ENCODE measurements at places on chromosomes 3 and 15. TPM values are rescaled to one million over a fixed set of nuclear protein-coding genes. Genes with fewer than 3 reads are reported as not detected.

DNA sequence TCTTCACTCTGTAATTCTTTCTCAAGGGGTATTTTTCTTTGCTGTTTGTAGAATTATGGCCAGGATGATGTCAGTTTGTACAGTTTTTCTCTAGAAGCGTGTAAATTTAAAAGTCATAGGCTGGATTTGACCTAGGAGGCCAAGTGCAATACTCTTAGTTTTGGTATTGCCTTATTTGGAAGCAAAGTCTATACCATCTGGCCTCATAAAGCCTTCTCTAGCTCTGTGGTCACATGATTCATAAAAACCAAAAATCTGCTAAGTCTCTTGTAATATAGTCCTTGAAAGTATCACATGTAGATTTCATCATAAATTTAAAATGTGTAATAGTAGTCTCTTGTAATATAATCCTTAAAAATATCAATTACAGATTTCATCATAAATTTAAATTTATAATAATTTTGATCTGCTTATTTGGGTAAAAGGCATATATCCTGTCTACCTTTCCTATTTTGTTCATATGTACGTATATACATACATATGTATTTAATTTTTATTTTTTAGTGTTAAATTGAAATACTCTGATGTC lies 25.6 kb downstream of the TEX9 start:
- H3K27ac ChIP-seq, result no peak overlapping the region
- no peaks in the 10 kb centered on the region for H3K27me3 ChIP-seq
- H3K4me1 ChIP-seq, result no peaks in the 10 kb centered on the region

DNA sequence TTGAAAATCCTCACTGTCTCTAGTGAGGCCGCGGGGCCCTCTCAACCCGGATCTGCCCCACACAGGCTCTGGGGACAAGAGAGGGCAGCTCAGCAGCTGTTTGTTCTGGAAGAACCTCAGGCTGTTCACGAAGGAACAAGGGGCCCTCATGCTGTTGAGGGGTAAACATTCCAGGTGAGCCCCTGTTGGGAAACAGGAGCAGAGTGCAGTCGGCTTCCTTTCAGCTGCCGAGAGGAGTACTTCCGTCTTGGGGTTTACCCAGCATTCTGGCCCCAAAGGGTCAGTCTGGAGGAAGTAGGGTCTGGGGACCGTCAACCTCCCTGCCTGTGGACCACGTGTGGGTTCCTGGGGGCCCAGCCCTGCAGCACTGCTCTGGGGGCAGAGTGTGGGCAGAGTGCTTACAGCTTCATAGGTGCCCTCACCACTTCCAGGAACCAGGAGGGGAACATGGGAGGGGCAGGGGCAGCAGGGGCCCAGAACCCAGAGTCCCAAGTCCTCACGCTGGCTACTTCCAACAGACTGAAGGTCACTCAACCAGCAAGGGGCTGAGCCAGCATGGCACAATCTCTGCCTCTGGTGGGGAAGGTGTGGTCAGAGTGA lies 49.2 kb upstream of the CTSH start:
- peaks cover 20% of the 10 kb centered on the region for H3K4me1 ChIP-seq
- H3K27ac ChIP-seq, result no peak overlapping the region
- peaks cover 1% of the 10 kb centered on the region for H3K27me3 ChIP-seq

DNA sequence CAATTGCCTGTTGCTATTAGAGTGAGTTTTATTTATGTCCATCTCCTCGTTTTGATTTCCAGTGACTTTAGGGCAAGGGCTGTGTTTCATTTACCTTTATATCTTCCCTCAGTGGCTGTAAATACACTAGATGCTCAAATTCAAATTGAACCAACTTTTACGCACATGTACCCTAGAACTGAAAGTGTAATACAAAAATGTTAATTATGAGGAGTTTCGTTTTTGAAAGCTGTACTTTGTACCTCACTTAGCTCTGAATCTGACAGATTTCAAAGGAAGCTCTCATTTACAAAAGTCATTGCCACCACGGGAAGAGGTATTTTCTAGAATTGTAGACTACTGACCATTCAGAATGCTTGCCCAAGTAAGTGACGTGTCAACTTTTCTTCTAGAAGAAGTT lies 264.4 kb downstream of the MECOM start:
- no peaks in the 10 kb centered on the region for H3K36me3 ChIP-seq
- H3K4me1 ChIP-seq, result no peaks in the 10 kb centered on the region
- peaks cover 6% of the 10 kb centered on the region for H3K27me3 ChIP-seq
- H3K4me3 ChIP-seq, result no peak overlapping the region

DNA sequence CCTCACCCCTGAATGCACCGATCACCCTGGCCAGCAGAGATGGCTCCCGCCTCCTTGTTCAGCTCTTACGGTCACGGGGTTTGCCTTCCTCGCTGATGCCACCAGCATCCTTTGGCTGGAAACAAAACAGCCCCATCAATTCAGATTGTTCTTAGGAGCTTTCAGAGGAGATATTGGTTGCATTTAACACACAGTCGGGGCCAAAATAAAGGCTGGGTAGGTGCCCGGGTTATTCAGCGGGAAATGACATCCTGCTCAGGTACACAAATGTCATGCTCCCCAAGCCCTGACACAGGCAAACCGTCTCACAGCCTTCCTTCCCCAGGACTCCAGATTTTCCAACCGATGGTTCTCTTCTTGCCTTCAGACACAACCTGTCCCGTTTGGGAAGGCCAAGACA lies 62.4 kb upstream of the MEF2A start:
- no peaks in the 10 kb centered on the region for H3K27me3 ChIP-seq
- peaks cover 23% of the 10 kb centered on the region for H3K4me1 ChIP-seq
- no peak for DNase-seq
- no peaks in the 10 kb centered on the region for H3K36me3 ChIP-seq

SH2D7 gene
- not detected for total RNA-seq

C3orf49 gene
- total RNA-seq, result not detected

DNA sequence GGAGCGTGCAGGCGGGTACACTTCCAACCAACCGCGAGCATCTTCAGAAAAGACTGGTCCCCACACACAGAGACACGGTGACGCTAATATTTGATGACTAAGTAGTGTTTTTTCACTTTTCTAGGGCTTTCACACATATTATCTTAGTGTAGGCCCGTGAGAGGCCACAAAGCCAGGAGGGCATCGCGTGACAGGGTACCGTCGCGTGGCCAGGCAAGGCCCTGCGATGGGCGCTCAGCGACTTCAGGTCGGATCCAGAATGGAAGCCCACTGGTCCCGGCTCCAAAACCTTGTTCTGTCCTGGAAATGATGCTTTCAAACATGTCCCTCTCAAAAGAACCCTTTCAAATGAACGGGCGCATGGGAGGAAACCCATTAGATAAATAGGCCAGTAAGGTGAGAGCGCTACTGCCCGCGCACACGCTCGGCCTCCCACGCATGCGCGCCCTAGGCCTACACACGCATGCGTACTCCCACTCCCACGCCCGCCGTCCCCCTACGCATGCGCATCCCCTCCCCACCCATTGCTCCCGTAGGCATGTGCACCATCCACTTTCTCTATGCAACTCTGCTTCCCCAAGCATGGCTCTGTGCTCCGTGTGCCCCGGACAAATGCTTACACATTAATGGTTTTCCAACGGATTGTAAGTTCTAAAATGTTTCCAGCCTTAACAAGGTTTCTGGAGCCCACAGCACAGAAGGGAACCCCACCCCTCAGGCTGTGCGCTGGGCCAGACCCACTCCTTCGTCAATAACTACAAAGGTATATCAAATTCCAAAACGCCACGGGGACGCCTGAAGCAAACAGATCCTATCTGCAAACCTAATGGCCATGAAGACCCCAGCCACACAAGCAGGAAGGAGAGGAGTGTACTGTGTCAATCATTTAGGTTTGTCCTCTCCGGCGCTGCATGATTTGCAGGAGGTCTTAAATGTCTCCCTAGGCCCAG lies 72.1 kb downstream of the OCA2 start:
- DNase-seq, result no peak
- H3K27me3 ChIP-seq, result no peaks in the 10 kb centered on the region
- no peak overlapping the region for H3K27ac ChIP-seq

DNA sequence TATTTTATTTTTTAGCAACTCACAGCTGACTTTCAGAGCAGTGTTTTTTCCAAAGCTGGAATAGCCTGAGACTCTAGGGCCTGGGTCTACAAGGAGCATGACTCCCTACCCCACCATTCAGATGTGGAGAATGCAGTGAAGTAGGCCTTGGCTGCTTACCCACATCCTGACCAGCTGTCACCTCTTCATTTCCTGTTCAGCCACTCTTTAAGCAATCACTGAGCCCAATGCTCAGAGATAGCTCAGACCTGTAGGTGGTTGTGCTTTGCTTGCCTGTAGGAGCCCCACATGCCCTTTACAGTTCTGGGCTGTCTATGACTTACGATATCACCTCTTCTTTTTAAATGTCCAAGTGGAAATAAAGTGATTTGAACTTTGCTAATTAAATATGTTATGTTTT lies 148.1 kb downstream of the NEK11 start:
- no peaks in the 10 kb centered on the region for H3K27me3 ChIP-seq
- H3K4me3 ChIP-seq, result no peak overlapping the region
- H3K36me3 ChIP-seq, result no peaks in the 10 kb centered on the region
- H3K27ac ChIP-seq, result no peak overlapping the region

CATSPER2 gene
- total RNA-seq, result 3.1 TPM

DNA sequence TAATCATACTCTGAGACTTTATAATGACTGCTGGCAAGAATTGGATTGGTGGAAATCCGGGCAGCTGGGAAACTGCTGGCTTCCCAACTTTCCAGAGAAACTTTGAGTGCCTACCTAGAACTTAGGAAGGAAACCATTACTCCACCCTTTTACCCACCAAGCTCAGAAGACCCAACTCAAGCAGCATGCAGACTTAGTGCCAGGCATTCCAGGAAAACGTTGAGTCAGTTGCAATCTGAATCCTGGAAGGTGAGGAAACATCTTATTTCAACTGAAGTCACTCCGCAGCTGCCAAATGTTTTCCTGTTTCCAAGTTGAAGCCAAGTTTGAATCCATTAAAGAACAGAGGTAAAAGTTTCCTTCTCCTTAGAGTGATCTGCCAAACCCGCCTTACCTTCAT lies 126.5 kb downstream of the ZNF385D start:
- no peak overlapping the region for H3K4me3 ChIP-seq
- H3K4me1 ChIP-seq, result no peaks in the 10 kb centered on the region
- no peaks in the 10 kb centered on the region for H3K27me3 ChIP-seq

GRCh38 chr3:171267104-171267503 lies 193.1 kb downstream of the TNIK start:
- H3K27ac ChIP-seq, result peak overlapping the region; percentile 37
- DNase-seq, result no peak
- no peak overlapping the region for H3K4me3 ChIP-seq
- no peaks in the 10 kb centered on the region for H3K27me3 ChIP-seq
- H3K36me3 ChIP-seq, result peaks cover 2% of the 10 kb centered on the region

CD96 gene
- total RNA-seq, result not detected
